ENCODE measurements at places on chromosomes 4 and X.

DNA sequence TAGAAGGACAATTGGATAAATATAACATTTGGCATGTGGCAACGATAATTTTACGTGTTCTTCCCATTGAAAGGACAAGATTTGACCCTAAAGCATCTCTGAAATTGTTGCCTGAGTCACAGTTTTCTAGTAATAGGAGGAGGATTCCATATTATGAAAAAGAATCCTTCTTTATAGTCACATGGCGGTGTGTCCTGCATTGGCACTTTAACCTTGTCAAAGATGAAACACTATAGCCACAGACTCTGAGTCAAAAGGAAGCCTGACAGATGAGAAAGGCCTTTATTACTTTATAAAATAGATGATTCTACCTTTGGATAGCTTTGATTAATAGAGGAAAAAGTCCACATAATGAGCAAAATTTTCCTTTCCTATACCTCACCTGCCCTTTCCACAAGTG, 11.5 kb downstream of the LNX1 start:
- no peak for DNase-seq

DNA sequence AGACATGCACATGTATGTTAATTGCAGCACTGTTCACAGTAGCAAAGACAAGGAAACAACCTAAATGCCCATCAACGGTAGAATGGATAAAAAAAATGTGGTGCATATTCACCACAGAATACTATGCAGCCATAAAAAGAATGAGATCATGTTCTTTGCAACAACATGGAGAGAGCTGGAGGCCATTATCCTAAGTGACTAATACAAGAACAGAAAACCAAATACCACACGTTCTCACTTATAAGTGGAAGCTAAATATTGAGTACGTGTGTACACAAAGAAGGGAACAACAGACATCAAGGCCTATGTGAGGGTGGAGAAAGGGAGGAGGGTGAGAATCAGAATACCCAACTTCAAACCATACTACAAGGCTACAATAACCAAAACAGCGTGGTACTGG, 17.4 kb upstream of the LNX1 start:
- no peak for DNase-seq

GRCh38 chr4:137274404-137274803, 257.9 kb downstream of the PCDH18 start:
- no peak for DNase-seq

- no peak for DNase-seq
Measured at GRCh38 chrX:107304141-107304540, 97.7 kb downstream of the DNAAF6 start.

- DNase-seq: no peak
Measured at GRCh38 chr4:126057371-126057770, 742.6 kb downstream of the FAT4 start.

GRCh38 chr4:122783301-122784215, 43.1 kb upstream of the FGF2 start:
- DNase-seq: no peak

GRCh38 chrX:131441033-131441432, 102.8 kb upstream of the OR13H1 start:
- no peak for DNase-seq

- DNase-seq: no peak
Measured at GRCh38 chr4:75919920-75920319, 17.7 kb upstream of the PPEF2 start.

- no peak for DNase-seq
Measured at GRCh38 chrX:153766098-153766817, 2.2 kb downstream of the PLXNB3 start.

GRCh38 chr4:119139311-119139710, 3.7 kb downstream of the MYOZ2 start:
- DNase-seq: no peak

DNA sequence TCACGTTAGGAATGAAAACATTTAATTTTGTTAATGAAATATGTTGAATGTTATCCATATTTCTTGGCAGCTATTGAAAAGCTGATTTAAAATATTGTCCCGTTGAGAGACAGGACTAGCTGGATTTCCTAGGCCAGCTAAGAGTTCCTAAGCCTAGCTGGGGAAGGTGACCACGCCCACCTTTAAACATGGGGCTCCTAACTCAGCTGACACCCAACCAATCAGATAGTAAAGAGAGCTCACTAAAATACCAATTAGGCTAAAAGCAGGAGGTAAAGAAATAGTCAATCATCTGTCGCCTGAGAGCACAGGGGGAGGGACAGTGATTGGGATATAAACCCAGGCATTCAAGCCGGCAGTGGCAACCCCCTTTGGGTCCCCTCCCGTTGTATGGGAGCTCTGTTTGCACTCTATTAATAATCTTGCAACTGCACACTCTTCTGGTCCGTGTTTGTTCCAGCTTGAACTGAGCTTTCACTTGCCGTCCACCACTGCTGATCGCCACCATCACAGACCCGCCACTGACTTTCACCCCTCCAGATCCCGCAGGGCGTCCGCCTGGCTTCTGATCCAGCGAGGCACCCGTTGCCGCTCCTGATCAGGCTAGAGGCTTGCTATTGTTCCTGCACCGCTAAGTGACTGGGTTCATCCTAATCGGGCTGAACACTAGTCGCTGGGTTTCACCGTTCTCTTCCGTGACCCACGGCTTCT, 308.9 kb downstream of the GLUD2 start:
- no peak for DNase-seq

- DNase-seq: no peak
Measured at GRCh38 chrX:129744861-129745321, 6.1 kb downstream of the XPNPEP2 start.
